GOT3 (cell line): ENCODE measurements at places on chromosomes 11 and 22.

DNA sequence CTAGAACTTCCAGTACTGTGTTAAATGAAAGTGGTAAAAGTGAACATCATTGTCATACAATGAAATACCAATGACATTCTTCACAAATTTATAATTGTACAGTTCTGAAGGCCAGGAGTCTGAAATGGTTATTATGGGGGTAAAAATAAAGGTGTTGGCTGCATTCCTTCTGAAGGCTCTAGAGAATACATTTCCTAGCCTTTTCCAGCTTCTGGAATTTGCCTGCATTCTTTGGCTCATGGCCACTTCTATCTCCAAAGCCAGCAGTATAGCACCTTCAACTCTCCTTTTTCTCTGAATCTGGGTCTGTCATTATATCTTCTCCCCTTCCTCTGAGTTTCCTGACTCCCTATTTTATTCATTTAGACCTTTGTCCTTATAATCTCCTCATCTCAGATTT, 1232.7 kb upstream of the TENM4 start:
- no peak for DNase-seq

DNA sequence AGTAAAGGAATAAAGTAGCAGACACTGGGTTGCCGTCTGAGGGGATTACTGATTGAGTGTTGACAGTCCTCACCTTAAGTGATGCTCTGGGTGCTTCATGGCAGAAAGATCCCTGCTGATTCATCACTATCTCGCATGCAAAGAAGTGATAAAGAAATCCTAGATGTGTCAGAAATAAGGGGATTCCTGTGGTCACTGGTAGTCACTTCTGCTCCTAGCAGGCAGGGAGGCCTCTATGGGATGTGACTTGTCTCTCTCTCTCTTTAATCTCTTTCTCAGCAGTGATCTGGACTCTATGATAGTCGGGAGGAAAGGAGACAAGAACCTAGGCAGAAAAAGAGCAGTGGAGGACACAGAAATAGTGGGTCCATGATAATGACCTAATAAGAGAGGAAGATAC, 30.9 kb upstream of the OR56A1 start:
- no peak for DNase-seq

- DNase-seq = peak; percentile 40
Observed at GRCh38 chr22:41699264-41700107, at the start of gene MEI1. TSS of gene MEI1 (plus strand) at chr22:41699503. CDS start at chr22:41699539, 36 bp downstream.

- DNase-seq = no peak
Observed at GRCh38 chr11:37371346-37371970, 773.4 kb upstream of the RAG2 start.

DNA sequence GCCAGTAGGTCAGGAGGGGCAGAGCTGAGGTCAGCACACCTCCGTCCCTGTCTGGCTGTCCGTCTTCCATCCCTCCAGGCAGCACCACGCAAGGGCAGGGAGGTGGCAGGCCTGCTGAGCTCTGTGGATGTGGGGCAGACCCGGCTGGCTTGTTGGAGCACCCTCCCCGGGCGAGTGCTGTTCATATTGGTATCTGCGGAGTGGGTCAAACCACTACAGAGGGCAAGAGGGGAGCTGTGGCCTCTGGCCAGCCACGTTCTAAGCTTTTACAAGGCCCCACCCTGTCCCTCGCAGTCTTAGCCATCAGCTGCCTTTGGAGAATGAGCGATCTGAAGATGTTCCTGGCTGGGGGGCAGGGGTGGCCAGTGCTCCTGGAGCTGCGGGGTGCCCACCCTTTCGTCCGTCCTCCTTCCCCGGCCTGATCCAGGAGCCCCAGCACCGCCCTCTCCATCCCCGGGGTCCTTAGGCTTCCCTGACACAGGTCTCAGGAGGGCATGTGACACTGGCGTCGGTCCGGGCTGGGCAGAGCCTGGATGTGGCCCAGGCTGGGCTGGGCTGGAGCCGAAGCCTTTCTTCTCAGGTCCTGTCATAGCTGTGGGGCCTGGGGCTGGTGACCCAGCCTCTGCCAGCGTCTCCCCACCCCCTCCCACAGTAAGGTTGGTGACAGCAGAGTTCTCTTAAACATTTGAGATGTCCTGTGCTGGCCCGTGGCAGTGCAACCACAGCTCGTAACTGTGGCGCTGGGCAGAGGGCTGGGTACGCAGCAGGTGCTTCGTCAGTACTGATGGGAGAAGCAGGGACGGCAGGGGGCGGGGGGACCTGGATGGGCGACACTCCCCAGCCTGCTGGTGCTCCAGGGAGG, 31.7 kb upstream of the GRAMD4 start:
- no peak for DNase-seq

DNA sequence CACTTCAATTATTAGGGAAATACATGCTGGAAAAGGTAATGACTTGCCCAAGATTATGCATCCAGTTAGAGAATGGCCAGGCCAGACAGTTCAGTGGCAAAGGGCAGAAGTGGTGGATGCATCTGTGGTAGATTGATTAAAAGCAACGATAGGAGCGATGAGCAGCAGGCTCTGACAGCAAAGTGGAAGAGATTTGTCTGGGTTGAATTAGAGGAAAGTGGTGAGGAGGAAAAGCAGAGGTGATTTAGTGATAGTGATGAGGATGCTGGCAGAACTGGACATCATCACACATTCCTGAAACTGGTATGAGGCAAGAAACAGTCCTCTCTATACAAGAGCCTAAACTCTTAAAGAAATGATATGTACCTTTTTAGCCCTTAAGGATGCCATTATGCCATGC, 12.5 kb downstream of the HSD17B12 start:
- DNase-seq = no peak

DNA sequence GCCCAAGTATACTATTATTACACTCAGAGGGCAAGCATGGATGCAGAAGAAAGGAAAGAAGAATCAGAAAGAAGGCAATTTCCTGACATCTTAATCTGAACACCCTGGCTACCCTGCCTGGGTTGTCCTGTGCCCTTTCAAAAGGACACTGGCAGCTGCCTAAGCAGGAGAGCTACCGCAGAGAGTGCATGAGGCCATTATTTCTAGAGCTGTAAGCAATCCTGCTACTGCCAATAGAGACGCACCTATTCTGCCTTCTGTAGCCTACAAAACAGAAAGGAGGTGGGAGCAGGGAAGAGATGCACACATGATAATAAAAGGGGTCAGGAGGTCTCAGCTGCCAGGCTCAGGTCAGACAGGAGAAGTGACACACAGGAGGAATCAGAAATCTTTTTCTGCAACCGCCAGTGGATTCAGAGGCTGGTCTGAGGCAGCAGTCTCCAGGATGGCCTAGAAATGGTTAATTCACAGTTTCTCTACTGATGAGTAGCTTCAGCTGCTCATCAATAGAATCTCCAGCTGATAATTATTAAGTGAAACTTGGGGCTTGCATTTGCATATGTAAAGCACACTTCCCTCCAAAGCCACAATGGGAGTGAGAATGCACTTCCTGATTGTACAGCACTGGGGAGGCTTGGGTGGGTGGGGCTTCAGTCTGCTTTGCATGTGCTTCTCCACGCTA, 253.9 kb downstream of the LARGE1 start:
- no peak for DNase-seq

DNA sequence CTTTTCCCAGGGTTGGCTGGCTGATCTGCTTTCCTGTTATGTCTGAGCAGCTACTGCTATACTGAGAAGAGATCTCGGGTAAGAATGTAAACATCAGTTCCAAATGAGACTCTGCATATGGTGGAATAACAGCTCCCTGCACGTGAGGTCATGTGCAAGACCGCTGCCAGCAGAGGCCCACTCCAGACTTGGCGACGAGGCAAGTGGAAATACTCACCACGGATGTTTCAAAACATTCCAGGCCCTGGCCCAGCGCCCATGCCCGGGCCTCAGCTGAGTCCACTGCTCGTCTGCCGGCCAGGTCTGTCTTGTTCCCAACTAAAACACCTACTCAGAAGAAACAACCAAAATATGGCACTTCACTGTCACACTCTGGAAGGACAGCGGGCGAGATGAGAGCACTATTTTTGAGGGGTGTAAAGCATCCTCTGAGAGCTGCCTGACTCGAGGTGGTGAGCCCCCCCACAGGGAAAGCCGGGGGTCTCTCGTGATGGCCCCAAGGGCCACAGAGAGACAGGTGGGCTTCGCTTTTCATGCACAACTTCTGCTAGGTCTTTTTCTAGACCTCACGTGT, 13.1 kb downstream of the IFT27 start:
- DNase-seq = no peak

GRCh38 chr11:57487920-57488659, 27.4 kb downstream of the SLC43A1 start:
- DNase-seq = no peak

DNA sequence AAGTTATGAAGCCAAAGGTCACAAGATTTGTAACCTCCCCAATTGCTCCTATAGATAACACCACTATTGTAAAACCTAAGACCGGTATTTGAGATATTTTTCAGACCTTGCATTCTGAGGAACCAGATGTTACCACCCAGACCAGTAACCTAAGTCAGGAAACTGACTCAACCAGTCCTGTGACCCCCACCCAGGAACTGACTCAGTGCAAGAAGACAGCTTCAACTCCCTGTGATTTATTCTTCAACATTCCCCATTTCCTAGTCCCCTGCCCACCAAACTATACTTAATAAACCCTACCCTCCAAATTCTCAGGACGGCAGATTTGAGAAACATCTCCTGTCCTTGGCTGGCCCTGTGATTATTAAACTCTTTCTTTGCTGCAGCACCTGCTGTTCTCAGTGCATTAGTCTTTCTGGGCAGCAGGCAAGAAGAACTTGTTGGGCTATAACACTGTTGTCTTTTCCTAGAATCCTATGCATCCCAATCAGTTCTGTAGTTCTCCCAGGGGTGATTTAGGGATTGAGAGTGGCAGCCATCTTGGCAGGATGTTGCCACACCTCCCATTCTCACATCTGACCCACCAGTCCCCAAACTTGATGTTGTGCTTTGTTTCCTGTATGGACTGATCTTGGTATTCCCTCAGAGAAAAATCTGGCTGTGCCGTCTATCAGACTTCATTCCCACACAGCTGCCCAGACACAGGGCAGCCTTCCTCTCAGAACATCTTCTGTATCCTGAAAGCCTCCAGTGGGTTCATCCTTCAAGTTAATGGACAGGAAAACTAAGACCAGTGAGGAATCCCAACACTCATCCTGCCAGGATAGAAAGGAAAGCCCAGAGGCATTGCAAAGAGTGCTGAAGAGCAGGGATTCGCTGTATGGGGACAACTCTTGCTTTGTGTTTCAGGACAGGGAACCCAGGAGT, 104.0 kb downstream of the PDE2A start:
- DNase-seq = no peak

GRCh38 chr11:16985297-16985696, 28.9 kb downstream of the PLEKHA7 start:
- DNase-seq = no peak

DNA sequence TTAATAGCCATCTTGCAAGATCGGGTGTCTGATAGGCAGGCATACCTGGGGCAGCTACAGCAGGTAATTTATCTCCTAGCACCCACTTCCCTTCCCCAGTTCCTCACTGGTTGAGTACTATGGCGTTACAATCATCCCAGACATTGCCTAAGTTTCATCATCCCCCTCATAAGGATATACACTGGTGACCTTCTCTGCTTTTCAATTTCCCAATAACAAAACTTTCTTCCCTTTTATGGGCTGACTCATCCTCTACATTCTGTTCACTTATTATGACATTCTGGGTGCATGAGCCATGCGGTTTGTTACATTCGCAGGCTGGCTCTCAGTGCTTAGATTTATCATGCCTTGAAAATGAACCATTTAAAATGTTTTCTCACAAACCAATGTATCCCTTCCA, 5.0 kb upstream of the MRPL11 start:
- no peak for DNase-seq

- no peak for DNase-seq
Observed at GRCh38 chr22:20064140-20064480, 15.9 kb upstream of the DGCR8 start.

DNA sequence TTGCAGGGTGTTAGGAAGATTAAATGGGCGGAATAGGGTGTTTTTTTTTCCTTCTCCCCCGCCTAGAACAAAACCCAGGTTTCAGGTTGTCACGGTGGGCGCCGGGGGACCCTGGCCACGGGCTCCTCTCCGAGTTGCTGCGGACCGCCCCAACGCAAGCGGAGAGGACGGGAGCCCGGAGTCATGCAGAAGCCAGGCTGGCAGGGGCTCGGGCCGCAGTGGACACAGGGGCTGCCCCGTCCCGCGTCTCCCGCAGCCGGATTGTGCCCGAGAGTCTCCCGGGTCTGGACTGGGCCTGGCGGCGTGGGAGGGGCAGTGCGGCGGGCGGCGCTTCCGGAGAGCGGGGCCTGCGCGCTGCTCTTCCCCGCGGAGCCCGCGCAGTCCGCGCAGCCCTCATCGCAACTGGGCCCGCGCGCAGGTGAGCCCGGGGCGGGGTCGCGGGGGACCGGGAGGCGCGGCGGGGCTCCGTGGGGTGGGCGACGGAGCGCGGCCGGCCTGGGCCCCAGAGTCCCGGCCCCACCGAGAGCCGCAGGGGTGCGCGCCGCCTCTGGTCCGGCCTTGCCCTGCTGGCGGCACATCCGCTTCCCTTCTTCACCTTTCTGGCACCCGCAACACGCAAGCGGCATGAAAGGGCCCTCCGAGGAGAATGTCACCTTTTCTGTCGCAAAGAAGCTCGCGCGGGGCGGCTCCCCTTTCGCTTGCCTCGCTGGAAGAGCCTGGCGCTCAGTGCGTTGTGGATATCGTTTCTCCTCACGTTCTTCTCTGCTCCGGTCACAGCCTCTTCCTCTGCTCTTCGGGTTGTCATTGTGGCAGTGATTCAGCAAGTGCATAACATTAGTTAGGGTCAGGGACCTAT, at the start of gene TIRAP:
Gene TIRAP, plus strand, starts transcription at position 358 of the 856 bp plus-strand sequence. CDS start 7,802 bp downstream, outside the sequence.
- no peak for DNase-seq

DNA sequence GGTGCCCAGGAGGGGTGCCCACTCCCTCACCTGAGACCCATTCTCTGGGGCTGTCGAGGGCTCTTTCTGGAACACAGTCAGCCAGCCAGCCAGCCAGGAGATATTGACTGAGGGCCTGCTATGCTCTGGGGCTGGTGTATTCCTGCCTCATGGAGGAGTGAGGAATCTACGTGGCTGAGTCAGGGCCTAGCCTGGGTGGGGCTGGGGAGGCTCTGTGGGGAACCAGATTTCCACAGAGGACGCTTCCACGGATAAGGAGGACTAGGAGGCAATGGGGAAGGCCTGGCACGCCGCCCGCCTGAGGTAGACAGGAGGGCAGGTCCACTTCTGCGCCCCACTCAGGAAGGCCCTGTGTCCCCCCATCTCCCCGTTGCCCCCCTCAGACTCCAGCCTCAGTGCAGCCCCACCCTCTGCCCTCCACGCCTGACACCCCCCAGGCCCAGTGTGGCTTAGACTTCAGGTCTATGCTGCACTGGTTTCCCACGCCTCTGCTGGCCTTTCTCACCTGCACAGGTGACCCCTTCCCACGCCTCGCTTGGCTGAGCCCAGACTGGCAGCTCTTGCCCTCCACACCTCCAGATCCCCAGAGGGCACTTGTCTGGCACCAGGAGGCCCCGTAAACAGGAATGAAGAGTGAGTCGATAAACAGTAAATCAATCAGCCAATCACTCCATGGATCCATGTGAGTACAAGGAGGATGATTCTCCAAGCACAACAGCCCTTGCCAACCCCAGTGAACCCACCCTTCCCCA, 37.5 kb downstream of the MACROD1 start:
- DNase-seq = no peak

DNA sequence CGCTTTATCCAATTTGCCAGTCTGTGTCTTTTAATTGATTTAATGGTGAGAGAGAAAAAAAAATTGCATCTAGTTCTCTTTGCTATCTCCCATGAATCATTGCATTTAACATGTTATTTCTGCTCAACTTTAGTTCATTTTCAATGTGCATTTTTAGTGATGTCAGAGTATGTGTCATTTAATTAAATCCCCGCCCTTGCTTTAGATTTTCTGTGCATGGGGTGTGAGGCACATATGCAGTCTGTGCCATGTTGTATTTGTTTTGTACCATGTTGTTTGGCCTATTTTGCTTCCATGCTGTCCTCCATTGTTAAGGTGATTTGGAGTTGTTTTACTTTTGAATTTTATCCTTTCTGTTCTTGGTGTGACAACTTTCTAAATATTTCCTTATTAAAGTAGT, 8.3 kb upstream of the NCR3LG1 start:
- DNase-seq = no peak
